Coronary artery (tissue), 2 donors: ENCODE measurements at places on chromosomes 16 and 17.

- DNase-seq, result no peak
Observed at GRCh38 chr16:84663433-84664101, 15.3 kb downstream of the KLHL36 start.

DNA sequence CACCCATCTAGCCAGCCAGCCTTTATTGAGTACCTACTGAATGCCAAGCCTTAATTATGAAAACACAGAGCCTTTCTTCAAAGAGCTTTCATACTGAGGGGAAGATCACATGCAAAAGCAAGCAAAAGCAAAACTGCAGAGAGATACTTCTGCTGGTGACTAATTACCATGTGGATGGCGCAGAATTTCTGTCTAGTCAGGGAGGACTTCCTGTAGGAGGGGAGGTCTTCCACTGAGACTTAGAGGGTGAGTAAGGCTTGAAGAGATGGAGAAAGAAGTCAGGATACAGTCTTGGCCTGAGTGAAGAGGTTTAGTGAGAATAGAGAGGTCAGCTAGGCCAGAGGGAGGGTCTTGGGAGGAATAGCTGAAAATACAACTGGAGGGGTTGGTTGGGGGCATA lies 53.9 kb upstream of the CCL2 start:
- no peak for DNase-seq

GRCh38 chr17:28469376-28469775 lies 4.1 kb upstream of the SLC13A2 start:
- no peak for DNase-seq

- DNase-seq, result no peak
Observed at GRCh38 chr17:77308861-77309726, 168.3 kb downstream of the SEC14L1 start.

DNA sequence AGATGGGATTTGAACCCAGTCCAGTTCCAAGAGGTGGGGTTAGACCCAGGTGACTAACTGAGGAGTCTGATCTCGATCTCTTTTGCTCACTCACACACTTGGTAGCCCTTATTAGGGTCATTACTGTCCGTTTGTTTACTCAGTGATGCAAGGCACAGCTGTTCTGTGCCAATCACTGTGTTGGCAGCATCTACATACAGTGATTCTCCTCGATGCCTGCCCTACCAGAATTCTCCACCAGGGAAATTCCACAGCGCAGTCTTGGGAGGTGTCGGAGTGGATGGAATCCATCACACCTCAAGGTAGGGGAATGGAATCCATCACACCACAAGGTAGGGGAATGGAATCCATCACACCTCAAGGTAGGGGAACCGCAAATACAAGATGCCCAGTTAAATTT lies 279.6 kb downstream of the MAF start:
- DNase-seq, result no peak

DNA sequence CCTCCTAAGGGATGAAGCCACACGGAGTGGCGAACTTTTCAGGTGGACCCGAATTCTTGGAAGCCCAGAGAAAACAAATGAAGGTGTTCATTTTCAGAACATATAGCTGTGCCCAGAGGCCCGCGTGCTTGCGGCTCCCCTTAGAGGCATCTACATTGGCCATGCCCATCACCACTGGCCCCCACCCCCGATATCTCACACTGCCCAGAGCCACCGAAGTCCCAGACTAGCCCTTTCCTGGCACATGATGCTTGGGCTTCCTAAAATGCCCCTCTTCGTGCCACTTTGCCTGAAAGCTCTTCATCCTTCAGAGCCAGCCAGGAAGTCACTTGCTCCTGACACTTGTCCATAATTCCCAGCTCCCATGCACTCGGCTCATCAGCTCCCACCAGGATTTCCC lies 2.1 kb upstream of the HEXIM1 start:
- DNase-seq, result no peak

GRCh38 chr17:1027044-1027443 lies 30.1 kb downstream of the TIMM22 start:
- DNase-seq, result no peak

GRCh38 chr16:85239239-85239638 lies 127.0 kb upstream of the CIBAR2 start:
- DNase-seq, result no peak

- DNase-seq, result no peak
Observed at GRCh38 chr17:38958756-38959155, 8.4 kb downstream of the FBXO47 start.

DNA sequence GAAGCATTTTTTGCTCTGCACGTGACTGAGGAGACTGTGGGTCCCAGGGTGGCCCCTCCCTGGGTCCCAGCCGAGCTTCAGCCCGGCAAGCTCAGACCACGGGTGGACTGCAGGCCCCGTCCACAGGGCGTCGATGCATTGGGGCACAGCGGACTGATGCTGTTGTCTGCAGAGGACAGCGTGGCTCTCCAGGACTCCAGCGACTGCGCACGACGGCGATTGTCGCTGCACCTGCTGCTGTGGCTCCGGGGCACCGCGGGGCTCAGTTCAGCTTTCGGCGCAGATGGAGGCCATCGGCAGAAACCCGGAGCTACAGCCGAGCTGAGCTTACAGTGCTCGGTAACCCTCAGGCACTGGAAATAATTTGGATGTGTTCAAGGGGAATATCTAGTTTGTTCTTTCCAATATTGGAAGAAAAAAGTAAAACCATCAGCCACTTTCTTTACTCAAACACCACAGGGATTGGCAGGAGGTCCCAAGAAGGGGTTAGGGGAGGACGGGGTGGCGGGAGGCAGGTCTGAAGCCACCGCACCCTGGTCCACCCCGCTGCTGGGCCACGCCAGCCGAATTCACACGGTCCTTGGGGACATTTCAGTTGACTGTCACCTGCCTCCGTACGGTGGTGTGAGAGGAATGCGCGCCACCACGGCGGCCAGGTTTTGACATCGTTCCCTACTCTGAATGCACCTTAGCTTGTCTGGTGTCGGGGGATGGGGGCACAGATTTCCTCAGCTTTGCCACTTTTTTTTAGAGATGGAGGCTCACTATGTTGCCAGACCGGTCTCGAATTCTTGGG lies 88.7 kb upstream of the RPH3AL start:
- no peak for DNase-seq

- no peak for DNase-seq
Observed at GRCh38 chr16:56343661-56344517, 81.5 kb downstream of the AMFR start.

GRCh38 chr17:8041249-8041928 lies 2.5 kb downstream of the ALOX15B start:
- no peak for DNase-seq

GRCh38 chr17:10598621-10599020 lies 49.2 kb upstream of the MYH2 start:
- no peak for DNase-seq

DNA sequence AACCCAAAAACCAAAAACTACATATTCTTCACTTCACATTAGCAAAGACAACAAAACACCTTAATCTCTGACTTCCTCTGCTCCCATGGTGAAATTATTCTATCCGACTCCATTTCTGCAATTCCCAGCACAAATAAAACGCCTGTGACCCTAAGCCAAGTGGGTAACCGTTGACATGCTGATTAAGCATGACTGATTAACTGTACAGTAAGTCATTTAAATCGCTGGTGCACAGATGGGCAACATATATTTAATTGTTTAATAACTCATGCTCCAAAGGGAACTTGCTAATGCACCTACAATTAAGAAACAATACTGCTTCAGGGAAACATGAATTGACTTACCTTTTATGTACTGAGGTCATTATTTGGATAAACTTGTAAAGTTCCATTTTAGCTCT lies 436.7 kb downstream of the KIF2B start:
- DNase-seq, result no peak

- no peak for DNase-seq
Observed at GRCh38 chr16:30766933-30767284, 4.8 kb downstream of the RNF40 start.

GRCh38 chr16:89442990-89443726 lies 47.2 kb downstream of the ANKRD11 start:
- no peak for DNase-seq

DNA sequence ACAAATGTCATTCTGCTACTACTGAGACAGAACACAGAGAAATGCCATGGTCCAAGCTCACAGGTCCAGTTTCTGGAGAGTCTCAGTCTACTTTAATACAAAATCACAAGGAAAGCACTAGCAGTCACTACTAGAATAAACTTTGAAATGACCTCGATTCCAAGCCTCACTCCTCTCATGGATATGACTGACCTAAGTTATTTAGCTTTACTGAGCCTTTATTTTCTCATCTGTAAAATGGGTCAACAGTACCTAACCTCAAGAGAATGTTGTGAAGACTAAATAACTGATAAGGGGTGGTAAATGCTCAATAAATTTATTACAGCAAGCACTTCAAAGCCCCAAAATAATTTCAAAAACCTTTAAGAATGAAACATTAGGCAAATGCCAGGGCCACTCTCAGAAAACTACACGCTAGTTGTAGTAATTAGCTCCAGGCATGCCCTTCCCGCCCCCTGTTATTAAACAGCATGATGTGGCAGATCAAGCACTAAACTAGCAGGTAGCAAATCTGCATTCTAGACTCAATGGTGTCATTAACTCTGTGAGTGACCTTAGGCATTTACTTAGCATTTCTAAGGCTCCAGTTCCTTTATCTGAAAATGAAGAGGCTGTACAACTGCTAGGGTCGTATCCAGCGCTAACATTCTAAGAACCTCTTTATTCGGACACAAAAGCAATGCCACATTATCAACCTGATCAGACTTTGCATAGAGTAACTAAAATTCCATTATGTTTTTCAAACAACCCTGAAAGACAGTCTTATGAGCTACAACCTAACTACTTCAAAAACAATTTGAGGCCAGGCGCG lies 8.4 kb downstream of the GSPT1 start:
- DNase-seq, result no peak

DNA sequence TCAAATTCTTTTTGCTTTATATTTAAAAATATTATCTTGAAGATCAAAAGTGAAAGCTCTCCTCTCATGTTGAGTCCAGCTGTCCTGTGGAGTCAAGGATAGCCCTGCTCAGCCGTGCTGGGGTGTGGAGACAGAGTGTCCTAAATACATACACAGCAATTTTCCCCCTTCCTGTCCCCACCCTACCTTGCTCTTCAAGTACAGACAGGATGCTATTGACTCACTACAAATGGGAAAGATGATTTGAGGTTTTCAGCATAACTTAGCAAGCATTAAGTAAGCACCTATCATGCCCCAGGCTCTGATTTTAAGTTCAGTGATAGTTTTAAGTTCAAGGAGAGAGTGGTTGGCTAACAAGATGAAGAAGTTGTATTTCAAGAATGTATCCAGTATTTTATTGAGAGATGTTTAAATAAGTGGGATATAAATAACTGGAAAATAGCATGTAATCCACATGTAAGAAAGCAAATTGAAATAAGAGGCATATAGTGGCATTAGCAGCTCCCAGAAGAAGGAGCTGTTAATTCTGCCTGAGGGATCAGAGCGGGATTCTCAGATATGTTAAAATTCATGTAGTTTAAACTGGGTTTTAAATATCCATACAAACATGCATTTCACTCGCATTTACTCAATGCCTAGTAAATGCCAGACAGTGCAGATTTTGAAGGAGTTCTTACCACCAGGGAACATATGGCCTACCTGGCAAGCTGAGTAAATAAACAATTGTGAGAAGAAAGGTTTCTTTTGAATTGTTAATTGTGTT lies 183.5 kb upstream of the ANKFN1 start:
- DNase-seq, result no peak
